ENCODE measurements at places on chromosomes 13 and 19.

GRCh38 chr13:70890289-70890688 lies 782.0 kb upstream of the KLHL1 start:
- DNase-seq, result no peak

DNA sequence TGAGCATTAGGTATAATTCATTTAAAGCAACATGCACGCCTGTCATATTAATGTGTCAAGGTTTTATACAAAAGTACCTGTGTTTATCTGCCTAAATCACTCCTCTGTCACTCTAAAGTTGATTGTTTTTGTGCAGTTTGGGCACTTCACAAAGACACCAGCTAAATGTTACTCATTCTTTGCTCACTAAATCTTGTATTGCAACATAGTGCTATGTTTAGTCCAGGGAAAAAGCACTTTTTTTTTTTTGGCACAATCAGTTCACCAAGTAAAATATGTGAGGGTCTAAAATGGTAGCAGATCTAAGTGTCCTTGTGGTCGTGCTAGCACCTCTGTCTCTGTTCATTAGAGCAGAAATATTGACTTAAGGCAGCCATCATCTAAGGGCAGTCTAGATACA lies 2526.7 kb upstream of the PCDH20 start:
- no peak for DNase-seq

DNA sequence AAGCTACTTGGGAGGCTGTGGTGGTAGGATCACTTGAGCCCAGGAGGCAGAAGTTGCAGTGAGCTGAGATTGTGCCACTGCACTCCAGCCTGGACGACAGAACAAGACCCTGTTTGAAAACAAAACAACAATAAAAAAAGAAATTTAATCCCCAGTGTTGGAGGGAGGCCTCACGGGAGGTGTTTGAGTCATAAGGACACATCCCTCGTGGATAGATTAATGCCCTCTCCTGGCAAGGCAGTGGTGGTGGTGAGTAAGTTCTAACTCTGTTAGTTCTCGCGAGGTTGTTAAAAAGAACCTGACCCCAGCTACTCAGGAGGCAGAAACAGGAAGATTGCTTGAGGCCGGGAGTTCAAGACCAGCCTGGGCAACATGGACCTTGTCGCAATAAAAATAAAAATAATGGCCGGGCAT lies 27.6 kb upstream of the SIN3B start:
- DNase-seq, result no peak

GRCh38 chr19:23554548-23554947 lies 132.5 kb downstream of the ZNF675 start:
- DNase-seq, result no peak

GRCh38 chr13:29493796-29494195 lies 101.7 kb downstream of the SLC7A1 start:
- no peak for DNase-seq
